Substantia nigra (tissue), 51 donors: ENCODE measurements at places on chromosomes 2 and 18.
A peak's percentile ranks its signal among the peaks of the same experiment; 100 is the strongest.

DNA sequence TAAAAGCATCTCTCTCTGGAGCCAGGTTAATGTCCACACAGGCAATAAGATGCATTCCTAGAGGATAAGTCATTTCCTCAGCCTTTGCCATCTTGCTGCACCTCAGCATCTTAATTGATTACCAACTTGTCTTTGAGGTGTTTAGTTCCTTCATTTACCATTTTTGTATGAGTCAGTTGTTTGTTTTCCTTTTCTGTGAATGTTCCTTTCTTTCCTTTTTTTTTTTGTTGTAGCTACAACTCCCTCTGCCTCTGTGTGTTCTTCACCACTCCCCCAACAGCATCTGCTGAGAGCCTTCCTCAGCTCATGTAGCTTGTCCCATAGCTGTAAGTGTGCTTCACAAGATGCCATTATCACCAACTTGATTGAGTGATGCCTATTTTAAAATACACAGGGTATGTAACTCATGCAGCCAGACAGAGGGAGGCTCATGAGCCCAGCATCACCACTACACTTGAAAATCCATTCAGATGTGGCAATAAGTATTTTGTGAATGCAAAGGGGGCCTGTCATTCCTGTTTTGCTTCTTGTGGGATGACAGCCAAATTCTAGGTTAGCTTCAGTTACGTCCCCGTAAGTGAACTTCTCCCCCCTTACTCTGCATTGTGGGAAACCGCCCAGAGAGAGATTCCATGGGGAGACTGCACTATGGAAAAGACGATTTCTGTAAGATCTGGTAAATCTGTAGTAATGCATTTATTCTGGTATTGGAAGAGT, 315.9 kb upstream of the ZEB2 start:
- DNase-seq: no peak

DNA sequence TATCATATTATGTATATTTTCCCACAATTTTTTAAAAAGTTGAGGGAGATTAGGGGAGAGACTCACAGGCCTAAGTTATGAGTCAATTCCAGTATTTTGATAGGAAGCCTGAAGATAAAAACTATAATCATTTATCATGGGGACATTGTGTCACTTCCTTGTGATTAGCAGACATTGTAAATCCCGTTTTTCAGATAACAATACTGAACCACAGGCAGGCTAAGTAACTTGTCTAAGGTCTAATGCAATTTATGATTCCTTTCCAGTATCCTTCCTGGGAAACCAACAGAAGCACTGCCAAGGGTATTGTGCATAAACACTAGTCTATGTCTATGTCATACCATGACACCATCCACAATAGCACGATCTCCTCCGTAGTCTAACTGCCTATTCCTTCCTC, 235.2 kb upstream of the PIK3C3 start:
- no peak for DNase-seq

GRCh38 chr2:54009549-54009948, 38.8 kb upstream of the PSME4 start:
- DNase-seq: no peak

DNA sequence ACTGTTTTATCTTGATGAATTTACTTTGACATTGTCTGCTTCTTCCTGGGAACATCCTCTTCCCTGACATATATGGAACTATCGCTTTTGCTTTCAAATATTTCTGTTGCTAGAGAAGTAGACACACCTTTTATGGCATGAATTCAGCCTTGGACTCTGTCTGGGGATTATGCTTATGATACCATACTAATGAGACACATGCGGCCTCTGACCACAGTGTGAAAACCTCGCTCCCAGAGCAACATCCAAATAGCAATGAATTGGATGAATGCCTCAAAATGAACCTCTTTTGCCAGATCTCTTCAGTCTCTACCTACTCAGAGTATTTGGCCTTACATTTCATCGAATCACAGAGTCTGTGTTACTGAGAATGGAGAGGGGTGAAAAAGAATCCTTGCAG, 70.9 kb downstream of the PIEZO2 start:
- no peak for DNase-seq

- no peak for DNase-seq
These were observed 71.6 kb downstream of the LNPK start for GRCh38 chr2:175930504-175930903.

- no peak for DNase-seq
These were observed 35.6 kb downstream of the EPAS1 start for GRCh38 chr2:46332686-46333281.

DNA sequence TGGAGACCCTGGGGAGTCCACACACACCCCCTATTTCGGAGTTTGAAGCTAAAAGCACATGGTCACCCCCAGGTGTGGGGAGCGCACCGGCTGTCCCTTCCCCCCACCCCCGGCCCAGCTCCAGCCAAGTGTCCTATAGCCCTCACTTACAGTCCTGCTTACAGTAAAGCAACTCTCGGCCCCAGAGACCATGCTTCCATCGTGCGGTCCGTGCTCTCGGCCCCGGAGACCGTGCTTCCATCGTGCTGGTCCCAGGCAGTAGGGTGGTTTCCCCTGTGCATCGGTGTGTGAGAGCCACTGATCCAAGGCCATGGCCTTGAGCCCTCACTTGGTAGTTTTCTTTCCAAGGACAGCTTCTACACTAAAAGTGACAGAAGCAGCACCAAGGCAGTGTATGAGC, 48.7 kb downstream of the GBX2 start:
- DNase-seq: no peak

- no peak for DNase-seq
These were observed 467.2 kb downstream of the SPAG16 start for GRCh38 chr2:213751446-213751845.

- no peak for DNase-seq
These were observed 895 bp upstream of the GLS start for GRCh38 chr2:190879474-190880377.

- DNase-seq: no peak
These were observed 359.9 kb upstream of the HNRNPA3 start for GRCh38 chr2:176852667-176853066.

GRCh38 chr2:51151490-51152140, 119.7 kb upstream of the NRXN1 start:
- DNase-seq: no peak

DNA sequence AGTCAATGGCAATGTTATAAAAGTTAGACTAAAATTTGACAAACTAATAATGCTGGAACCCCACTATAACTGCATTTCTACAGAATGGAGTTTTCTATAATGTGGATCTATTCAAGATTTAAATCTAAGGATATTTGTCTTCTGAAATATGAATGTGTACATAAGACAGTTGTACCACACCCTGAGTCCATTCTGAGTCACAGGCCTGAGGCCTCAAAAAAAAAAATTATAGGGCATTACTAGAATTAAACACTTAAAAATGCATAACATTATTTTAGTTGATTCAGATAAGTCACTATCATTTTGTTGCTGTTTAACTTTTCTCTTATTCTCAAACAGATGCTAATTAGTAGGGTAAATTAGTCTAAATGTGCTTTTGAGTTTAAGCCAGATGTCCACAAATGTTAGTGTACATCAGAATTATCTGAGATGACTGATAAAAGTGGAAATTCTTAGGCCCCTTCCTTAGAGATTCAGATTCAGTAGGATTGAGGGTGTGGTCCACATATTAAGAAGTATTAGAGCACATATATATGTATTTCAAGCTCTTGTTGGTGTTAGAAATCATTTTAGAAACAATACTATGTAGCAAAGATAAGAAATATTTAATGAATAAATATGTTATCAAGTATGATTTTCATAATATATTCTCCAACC, 42.4 kb upstream of the COL5A2 start:
- no peak for DNase-seq

- no peak for DNase-seq
These were observed 43.5 kb upstream of the TMEM131 start for GRCh38 chr2:98039085-98039756.

- peak; percentile 34 for DNase-seq
These were observed 1.1 kb upstream of the SATB2 start for GRCh38 chr2:199458806-199459285.

DNA sequence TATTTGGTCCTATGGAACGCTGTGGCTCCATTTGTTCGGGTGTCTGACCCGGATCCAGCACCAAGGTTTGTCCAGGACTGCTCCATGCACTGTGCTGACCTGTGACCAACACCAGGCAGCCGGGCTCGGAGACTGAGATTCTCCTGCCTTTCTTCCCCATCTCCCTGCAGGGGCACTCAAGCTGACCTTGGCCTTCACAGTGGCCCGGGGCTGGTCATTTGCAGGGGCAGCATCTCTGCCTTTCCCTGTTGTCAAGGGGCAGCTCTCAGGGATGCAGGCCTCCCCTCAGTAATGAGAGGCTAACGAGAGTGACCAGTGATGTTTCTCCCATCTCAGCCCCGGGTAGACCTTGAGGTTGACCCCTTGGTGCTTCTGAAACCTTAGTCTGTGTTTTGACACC, 27.5 kb downstream of the MOCOS start:
- DNase-seq: no peak

DNA sequence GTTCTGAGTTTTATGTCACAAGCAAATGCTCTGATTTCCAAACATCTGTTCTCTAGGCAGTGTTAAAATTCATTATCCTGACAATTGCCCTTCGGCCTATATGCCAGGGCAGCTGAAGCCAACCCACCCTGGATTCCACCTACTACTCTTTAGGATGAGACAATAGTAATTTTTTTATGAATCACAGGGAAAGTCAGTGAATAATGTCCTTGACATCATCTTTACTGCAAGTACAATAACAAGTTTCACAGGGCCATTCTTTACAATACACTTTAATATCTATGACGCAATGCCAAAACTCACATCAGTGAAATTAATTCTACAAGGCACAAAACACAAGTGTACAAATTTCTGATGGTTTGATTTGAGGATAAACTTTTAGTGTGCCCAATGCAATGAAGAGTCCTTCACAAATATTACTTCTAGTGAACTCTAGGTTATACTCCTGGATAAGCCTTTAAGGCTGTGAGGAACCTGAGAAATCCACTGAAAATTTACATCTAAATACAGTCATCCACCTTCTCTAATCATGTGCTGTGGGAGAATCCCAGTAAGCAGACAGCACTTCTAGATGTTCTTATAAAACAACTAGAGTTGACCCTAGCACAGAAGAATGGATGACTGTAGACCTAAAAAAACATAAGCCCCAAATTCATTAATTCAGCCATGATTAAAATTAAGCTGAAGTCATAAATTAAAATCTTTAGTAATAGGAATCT, 77.3 kb upstream of the CTLA4 start:
- DNase-seq: no peak

DNA sequence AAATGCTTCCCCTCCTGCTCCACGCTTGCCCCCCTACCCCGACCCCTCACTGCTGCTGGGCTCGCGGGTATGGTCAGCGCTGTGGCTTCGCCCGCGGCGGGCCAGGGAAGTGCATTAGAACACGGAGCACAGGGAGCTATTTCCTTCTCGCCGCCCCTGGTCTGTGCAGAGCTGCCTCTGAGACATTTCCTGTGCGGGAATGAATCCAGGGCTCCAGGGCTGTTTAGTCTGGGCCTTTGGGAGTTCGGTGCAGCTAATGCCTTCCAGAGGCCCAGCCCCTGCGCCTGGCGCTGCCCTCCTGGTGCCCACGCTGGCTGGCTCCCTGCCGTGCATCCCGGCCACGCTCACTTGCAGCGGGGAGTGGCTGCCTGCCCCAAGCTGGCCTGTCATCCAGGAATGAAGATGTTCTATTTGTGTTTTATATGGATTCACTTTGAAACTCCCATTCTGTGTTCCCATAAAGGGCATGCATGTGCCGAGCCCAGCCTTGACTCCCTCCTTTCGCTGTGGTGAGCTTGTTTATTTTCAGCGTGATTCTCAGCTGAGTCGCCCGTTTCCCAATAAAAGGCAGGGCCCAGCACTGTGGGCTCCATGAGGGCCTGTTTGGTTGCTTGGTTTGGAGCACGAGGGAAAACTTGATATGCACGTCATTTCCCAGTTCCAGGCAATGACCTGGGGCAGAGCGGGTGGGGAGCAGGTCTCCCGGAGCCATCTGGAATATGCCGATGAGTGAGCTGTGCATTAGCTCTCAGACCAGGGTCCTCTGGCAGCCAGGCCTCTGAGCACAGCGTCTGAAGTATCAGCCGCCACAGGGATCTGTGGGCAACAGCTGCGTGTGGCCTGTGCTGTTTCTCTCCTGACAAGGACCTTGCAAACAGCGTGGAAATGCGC, 42.7 kb downstream of the SH3RF3 start:
- no peak for DNase-seq

GRCh38 chr18:59961070-59961469, 61.3 kb downstream of the PMAIP1 start:
- no peak for DNase-seq

DNA sequence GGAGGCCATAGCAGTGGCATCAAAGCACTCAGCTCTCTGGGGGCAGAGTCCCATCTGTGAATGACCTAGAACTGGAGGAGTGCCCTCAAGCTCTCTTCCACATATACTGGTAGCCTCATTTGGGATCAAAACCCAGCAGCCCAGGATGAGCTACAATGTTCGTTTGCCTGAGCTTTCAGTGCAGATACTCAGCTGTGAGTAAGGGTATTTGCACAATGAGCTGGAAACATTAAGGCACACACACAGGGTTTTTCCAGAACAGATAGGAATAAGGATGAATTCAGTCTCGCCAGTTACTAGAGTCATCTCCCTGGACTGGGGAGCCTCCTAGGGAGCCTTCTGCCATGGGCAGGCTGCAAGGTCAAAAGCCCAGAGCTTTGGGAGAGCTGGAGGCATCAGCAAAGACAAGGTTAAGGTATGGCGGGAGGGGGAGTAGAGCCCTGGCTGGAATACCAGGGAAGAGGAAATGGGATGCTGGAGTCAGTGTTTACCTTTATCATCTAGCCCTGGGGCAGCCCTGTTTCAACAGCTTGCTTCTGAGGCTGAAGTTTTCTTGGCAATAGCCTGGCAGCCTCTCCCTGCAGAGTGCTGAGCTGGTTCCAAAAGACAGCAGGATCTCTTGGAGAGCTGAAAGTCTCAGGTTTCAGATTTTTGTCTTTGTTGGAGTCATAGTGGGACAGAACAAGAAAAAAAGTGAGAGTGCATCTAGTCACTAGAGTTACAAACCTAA, 187.7 kb downstream of the LOXHD1 start:
- DNase-seq: no peak

DNA sequence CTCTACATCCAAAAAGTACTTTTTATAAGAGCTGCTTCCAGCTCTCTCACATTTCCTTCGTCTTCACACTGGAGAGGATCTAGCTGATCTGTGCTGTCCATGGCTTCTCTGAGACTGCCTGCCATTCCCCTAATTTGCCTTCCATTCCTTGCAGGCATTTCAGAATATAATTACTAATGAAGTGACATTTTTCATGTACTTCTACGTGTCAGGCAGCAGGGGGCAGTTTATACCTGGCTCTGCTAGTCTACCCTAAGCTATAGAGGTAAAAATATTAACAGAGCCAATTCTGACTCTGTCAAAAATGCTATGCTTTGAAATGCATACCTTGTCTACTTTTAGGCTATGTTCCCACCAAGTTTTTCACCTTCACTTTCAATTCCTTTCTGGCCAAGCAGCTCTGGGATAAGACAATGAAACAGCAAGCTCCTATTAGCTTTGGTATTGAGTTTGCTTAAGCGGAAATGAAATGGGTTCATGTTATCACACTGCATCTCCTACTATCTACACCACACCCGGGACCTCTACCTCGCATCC, 81.9 kb downstream of the MEP1B start:
- DNase-seq: no peak

- DNase-seq: no peak
These were observed 154.0 kb downstream of the CLIP4 start for GRCh38 chr2:29269095-29269764.

DNA sequence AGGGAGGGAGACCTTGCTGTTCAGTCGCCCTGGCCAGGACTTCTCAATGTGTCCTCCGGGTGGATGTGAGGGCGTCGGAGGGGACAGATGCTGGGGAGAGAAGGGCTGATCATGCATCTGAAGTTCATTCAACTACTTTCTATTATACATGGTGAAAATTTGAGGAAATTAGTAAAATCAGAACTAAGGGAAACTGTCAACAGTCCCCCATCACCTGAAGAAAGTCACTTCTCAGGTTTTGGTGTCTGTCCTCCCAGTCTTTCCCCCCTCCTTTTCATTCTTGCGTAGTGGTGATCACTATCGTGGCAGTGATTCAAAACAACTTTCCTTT, 17.4 kb upstream of the ACKR3 start:
- DNase-seq: no peak
